ENCODE measurements at places on chromosomes 5 and 9. TPM values are rescaled to one million over a fixed set of nuclear protein-coding genes. Genes with fewer than 3 reads are reported as not detected.

STPG3 gene
- not detected for total RNA-seq

TSPAN17 gene
- 40.3 TPM for total RNA-seq

ZNF883 gene
- 6.2 TPM for total RNA-seq

CAMK4 gene
- total RNA-seq: 5.1 TPM

LCN10 gene
- not detected for total RNA-seq

SPINK7 gene
- not detected for total RNA-seq

C8G gene
- total RNA-seq: not detected

CTNNA1 gene
- total RNA-seq: 457 TPM

ENTREP1 gene
- 0.38 TPM for total RNA-seq

ANKRD34B gene
- total RNA-seq: not detected

TNC gene
- 35.2 TPM for total RNA-seq

ZNF658 gene
- 5.4 TPM for total RNA-seq

PGM5 gene
- 33.5 TPM for total RNA-seq

AFAP1L1 gene
- 9.6 TPM for total RNA-seq

GABRB2 gene
- total RNA-seq: under 0.01 TPM

TXNDC8 gene
- not detected for total RNA-seq

NTNG2 gene
- total RNA-seq: 0.96 TPM

COL5A1 gene
- 254 TPM for total RNA-seq

ZNF367 gene
- 11.9 TPM for total RNA-seq

ZNF608 gene
- 2.5 TPM for total RNA-seq

PITX1 gene
- total RNA-seq: 0.38 TPM

PCDHA9 gene
- under 0.01 TPM for total RNA-seq

TERT gene
- not detected for total RNA-seq

NR2F1-AS1 gene
- total RNA-seq: 20.3 TPM

OR1J2 gene
- total RNA-seq: not detected

PRRC1 gene
- total RNA-seq: 50.4 TPM

PCA3 gene
- total RNA-seq: under 0.01 TPM

GABBR2 gene
- 0.56 TPM for total RNA-seq

RAB3C gene
- total RNA-seq: not detected

PCDHA3 gene
- 0.19 TPM for total RNA-seq

HAPLN1 gene
- 38.9 TPM for total RNA-seq

F2RL2 gene
- 10.4 TPM for total RNA-seq

MARVELD2 gene
- total RNA-seq: 0.38 TPM

PCDHB16 gene
- total RNA-seq: 0.19 TPM

ADAMTS12 gene
- total RNA-seq: 57.8 TPM

PHYHD1 gene
- total RNA-seq: 5.9 TPM

LRRC14B gene
- not detected for total RNA-seq

RNF183 gene
- total RNA-seq: not detected

NEURL1B gene
- total RNA-seq: 5.1 TPM

Data from regular cardiac myocyte (primary cell).